ENCODE measurements at places on chromosomes 1 and 21. TPM values are rescaled to one million over a fixed set of nuclear protein-coding genes. Genes with fewer than 3 reads are reported as not detected.

GRCh38 chr1:182166750-182167149, 105.2 kb upstream of the ZNF648 start:
- no peak for DNase-seq

- DNase-seq = no peak
Measured at GRCh38 chr1:32232558-32233304, 10.5 kb downstream of the EIF3I start.

DNA sequence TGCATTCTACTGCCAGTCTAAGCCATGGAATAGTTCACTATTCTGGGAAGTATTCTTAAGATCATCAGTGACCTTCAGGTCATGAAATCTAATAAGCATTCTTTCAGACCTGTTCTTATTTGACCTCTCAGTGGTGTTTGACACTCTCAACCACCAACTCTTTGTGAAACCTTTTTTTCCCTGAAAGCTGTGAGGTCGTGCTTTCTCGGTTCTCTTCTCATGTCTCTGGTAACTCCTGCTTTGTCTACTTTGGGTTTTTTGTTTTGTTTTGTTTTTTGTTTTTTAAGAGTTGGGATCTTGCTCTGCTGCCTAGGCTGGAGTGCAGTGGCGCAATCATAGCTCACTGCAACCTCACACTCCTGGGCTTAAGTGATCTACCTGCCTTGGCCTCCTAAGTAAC, 56.3 kb downstream of the POU2F1 start:
- no peak for DNase-seq

Gene DYRK3
- total RNA-seq = 8.1 TPM

Gene BGLAP
- total RNA-seq = 2.4 TPM

Gene SLAMF1
- 1.6 TPM for total RNA-seq

DNA sequence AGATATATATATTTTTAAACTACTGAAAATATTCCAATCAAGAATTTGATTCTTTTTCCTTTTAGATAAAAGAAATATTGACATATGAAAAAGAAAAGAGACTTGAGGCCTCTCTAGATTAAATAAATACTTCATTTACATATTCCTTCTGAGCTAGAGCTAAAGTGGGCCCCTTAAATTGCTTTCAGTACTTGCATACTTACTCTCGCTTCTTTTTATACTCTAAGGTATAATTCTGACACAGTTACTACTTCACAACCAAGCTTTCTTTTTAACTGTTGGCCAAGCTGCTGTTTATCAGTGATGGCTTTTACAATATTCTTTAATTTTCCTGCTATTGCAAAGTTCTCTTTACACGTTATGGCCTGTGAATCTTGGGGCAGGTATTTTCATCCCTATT, 24.6 kb downstream of the EXTL2 start:
- no peak for DNase-seq

- no peak for DNase-seq
Measured at GRCh38 chr1:207933205-207933800, 22.4 kb upstream of the CD34 start.

- no peak for DNase-seq
Measured at GRCh38 chr1:227035316-227035715, 95.2 kb downstream of the COQ8A start.

DNA sequence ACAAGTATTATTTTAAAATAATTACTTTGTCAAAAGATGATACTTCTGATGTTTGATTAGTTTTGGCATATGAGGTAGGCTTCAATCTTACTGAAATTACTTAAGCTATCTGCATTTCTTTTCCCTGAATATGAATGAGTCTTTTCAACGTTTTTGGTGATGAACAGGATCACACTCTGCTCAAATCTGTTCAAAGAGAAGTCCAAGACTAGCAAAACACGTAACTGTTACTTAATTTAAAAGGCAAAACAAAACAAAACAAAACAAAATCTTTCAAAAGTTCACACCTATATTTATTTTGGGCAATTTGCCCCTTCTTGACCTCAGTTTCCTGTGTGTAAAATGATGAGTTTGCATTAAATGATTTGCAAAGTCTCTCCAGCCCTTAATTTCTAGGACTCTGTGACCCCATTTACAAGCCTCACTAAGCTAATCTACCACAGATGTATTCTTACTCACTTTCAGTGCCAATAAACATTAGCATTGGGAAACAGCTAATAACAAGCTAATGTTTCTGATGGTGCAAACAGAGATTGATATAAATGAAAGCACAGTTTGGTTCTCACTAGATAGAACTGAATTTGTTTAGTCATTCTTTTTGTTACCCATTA, 865.4 kb downstream of the LTN1 start:
- no peak for DNase-seq

Gene RNU1-3
- total RNA-seq = 6,622 TPM

Gene C1QC
- 353 TPM for total RNA-seq

Gene MMP23B
- total RNA-seq = 40.3 TPM

GRCh38 chr1:22252251-22252650, 109.4 kb upstream of the WNT4 start:
- DNase-seq = no peak

GRCh38 chr1:109243860-109244552, 5.3 kb upstream of the CELSR2 start:
- DNase-seq = peak; percentile 8

Gene KCNN3
- 7.6 TPM for total RNA-seq

- DNase-seq = peak; percentile 21
Measured at GRCh38 chr1:15156807-15157380, 3.3 kb downstream of the TMEM51 start.

- DNase-seq = no peak
Measured at GRCh38 chr1:235078480-235079381, 49.9 kb downstream of the TOMM20 start.

DNA sequence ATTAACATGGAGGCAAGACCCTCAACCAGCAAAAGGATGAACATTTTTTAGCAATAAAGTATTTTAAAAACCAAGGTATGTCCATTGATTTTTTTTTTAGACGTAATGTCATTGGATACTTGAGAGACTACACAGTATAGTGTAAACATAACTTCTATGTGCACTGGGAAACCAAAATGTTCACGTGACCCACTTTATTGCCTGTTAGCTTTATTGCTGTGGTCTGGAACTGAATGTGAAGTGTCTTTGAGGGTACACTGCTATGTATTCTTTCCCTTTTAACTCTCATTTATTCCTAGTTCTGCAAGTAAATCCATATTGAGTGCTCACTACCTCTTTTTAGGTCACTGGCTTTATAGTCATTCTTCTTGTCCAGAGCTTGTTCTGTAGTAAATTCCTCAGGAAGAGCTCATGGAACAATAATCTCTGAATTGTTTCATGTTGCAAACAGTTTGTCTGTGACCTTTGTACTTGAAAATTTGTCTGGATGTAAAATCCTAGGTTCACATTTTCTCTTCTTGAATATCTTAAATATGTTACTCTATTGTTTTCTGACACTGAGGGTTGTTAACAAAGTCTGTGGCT, 20.6 kb downstream of the ABCD3 start:
- no peak for DNase-seq

DNA sequence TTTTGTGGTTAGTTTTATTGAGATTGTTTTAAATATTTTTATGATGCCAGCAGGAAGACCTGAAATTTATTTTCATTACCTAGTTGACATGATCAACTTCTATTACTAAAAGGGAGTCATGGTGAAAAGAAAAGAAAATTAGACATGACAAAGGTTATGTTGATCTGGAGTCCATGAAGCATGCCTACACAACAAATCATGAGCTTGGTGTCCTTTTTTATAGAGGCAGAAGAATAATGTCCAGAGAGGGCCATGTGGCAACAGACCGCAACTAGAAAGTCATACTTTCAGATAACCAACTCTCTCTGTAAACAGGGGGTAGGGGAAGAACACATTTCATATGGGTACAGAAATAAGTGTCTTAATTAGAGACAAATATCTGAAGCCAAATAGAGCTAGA, 175.5 kb upstream of the HOOK1 start:
- no peak for DNase-seq

Gene GBP5
- total RNA-seq = 5.4 TPM

- DNase-seq = no peak
Measured at GRCh38 chr1:222653178-222653827, 35.4 kb downstream of the MIA3 start.

DNA sequence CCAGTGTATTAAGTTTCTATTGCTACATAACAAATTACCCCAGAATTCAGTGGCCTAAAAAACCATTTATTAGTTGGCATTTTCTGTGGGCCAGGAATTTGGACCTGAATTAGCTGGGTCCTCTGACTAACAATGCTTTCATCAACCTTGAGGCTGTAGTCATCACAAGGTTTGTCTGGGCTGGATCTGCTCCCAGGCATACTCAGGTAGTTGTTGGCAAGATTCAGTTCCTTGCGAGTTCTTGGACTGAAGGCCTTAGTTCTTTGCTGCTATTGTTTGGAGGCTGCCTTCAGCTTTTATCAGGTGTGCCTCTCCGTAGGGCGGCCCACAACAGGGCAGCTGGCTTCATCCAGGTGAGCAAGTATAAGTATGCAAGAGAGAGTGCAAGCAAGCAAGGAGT, 31.4 kb upstream of the DEPDC1 start:
- no peak for DNase-seq

GRCh38 chr1:67896826-67897225, 63.6 kb upstream of the GNG12 start:
- DNase-seq = no peak

Gene ZNF695
- not detected for total RNA-seq

Gene LIN9
- 4.6 TPM for total RNA-seq

GRCh38 chr1:1402072-1402900, 3.2 kb upstream of the CCNL2 start:
- no peak for DNase-seq

DNA sequence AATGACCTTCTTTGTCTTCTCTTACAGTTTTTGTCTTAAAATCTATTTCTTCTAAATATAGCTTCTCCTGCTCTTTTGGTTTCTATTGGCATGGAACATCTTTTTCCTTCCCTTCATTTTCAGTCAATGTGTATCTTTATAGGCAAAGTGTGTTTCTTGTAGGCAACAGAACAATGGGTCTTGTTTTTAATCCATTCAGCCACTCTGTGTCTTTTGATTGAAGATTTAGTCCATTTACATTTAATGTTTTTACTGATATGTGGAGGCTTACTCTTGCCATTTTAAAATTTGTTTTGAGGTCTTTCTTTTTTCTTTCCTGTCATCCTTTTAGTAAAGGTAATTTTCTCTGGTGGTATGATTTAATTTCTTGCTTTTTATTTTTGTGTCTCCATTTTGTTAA, 271.2 kb upstream of the ZP4 start:
- no peak for DNase-seq

DNA sequence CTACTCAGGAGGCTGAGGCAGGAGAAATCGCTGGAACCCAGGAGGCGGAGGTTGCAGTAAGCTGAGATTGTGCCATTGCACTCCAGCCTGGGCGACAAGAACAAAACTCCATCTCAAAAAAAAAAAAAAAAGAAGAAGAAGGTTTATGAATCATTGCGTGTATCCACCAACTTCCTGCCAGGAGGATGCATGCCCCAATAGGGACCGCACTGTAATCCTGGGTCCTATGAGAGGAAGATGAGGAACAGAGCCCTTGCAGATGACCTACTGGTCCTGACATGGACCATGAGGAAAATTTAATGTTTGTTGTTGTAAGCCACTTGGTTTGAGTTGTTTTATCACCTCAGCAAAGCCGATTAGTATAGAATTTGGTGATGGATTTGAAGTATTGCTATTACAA, 56.7 kb downstream of the PTGS2 start:
- no peak for DNase-seq

Gene ANXA9
- 1.2 TPM for total RNA-seq

GRCh38 chr1:38784452-38785284, 74.9 kb downstream of the RRAGC start:
- DNase-seq = no peak

GRCh38 chr1:78843546-78843945, 163.0 kb downstream of the ADGRL4 start:
- no peak for DNase-seq

DNA sequence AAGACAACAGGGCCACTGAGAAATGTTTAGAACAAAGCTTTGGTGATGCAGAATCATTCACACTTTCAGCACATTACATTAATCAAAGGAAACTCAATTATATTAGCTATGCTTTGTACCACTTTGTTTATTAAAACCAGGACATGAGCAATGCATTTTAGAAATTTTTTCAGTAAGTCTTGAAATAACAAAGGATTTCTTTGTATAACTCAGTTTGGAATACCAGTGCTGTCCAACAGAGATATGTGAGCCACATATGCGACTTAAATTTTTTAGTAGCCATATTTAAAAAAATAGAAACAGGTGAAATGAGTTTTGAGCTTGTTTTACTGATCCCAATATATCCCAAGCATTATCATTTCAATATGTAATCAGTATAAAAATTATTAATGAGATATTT, 18.8 kb upstream of the F3 start:
- DNase-seq = no peak

DNA sequence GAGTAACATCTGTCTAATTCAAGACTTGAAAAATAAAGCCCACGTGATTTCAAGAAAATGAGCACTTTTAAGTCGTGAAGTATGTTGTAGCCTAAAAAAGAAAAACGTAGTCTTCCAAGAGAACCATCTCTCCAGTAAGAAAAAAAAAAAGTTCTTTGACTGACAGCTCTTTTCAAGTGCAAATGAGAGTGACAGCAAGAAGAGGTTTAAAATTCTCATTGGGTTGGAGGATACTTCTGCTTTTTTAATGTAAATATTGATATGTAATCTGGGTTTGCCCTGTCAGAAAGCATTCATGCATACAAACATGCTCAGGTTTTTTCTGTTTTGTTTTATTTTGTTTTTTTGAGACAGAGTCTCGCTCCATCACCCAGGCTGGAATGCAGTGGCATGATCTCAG, 32.3 kb upstream of the PRDM2 start:
- DNase-seq = no peak

GRCh38 chr1:111285879-111286278, 4.8 kb upstream of the CHIA start:
- DNase-seq = no peak

- DNase-seq = no peak
Measured at GRCh38 chr1:116989835-116990234, 11.7 kb upstream of the CD101 start.

GRCh38 chr1:236952246-236953003, 51.8 kb downstream of the MT1HL1 start:
- DNase-seq = no peak

- no peak for DNase-seq
Measured at GRCh38 chr1:17599291-17599953, 59.9 kb downstream of the ARHGEF10L start.

All from upper lobe of right lung (tissue), 1 donor.